GM12878 (cell line): ENCODE measurements at places on chromosomes 7 and 10.

GRCh38 chr7:21305455-21306235 lies 122.2 kb upstream of the SP4 start:
- no peak for DNase-seq

DNA sequence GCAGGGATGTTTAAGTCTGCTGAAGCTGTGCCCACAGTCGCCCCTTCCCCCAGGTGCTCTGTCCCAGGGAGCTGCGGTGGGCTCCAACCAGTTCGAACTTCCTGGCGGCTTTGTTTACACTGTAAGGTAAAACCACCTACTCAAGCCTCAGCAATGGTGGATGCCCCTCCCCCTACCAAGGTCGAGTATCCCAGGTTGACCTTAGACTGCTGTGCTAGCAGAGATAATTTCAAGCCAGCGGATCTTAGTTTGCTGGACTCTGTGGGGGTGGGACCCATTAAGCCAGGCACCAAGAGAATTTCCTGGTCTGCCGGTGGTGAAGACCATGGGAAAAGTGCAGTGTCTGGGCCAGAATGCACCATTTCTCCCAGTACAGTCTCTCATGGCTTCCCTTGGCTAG lies 56.0 kb downstream of the CCDC7 start:
- no peak for DNase-seq

GRCh38 chr10:119333146-119333792 lies 125.9 kb downstream of the GRK5 start:
- no peak for DNase-seq

- no peak for DNase-seq
Observed at GRCh38 chr7:44062180-44062902, 3.0 kb downstream of the PGAM2 start.

- DNase-seq: no peak
Observed at GRCh38 chr7:139871820-139872219, 42.8 kb downstream of the TBXAS1 start.

DNA sequence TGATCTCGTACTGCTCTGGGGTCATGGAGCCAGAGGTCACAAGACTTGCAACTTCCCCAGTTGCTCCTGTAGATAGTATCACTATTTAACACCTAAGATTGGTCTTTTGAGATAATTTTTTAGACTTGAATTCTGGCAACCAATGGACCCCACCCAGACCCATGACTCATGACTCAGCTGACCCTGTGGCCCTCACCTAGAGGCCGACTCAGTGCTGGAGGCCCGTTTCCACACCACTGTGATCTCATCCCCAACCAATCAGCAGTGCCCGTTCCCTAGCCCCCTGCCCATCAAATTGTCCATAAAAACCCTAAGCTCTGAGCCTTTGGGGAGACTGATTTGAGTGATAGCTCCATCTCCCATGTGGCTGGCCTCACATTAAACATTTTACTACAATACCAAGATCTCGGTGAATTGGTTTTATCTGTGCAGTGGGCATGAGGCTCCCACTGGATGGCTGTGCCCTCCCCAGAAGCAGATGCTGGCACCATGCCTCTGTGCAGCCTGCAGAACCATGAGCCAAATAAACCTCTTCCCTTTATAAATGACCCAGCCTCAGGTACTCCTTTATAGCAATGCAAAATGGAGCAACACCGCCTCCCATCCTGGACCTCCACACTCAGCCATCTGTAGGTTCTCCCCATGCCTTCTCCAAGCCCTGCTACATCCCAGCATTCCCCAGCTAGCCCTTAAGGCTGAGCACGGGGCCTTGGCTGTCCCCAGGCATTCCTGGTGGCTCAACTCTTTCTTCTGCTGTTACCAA lies 98.8 kb downstream of the PRKAG2 start:
- no peak for DNase-seq

DNA sequence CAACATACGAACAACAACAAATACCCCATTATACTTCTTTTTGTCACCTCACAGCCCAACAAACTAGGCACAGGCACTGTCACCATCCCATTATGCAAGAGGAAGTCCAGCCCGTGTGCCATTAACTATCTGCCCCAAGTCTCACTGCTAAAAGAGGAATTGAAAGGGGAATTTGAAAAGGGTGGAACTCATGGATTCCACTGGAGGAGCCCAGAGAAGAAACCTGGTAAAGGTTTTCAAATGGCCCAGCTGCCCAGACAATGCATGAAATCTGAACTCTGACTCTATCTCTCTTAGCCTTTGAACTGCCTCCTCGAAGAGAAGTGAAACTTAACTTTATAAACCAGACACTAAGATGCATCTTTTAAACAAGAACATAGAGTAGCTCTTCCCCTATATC lies 130.0 kb downstream of the PLXNA4 start:
- DNase-seq: no peak

DNA sequence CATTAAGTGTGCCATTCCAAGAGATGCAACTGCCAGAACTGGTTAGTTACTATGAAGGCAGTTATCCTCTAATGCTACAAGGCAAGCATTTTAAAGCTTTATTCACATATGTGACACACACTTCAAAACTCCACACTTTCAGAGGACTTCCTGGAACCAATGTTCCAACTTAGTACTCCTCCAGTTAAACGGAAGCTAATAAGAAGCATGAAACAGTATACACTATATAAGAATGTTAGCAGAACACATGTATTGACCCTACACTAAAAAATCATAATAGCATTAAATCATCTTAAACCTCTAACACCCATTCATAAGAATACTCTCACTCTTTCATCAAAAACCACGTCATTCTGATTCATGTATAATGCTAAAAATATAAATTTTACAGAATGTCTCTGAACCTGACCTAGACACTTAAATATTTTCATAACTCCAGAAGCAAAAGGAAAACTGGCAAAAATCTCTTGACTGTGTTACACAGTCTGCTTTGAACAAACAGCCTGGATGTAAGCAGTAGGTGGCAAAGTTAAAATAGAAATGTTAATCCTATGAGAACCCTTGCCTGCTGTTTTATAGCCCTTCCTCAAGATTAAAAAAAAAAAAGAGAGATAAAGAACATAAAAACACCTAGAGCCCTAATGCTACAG lies 135.0 kb downstream of the SEMA3C start:
- no peak for DNase-seq

- no peak for DNase-seq
Observed at GRCh38 chr10:93143281-93143680, 69.6 kb downstream of the CYP26A1 start.

GRCh38 chr7:17109020-17109419 lies 189.4 kb upstream of the AHR start:
- DNase-seq: no peak

DNA sequence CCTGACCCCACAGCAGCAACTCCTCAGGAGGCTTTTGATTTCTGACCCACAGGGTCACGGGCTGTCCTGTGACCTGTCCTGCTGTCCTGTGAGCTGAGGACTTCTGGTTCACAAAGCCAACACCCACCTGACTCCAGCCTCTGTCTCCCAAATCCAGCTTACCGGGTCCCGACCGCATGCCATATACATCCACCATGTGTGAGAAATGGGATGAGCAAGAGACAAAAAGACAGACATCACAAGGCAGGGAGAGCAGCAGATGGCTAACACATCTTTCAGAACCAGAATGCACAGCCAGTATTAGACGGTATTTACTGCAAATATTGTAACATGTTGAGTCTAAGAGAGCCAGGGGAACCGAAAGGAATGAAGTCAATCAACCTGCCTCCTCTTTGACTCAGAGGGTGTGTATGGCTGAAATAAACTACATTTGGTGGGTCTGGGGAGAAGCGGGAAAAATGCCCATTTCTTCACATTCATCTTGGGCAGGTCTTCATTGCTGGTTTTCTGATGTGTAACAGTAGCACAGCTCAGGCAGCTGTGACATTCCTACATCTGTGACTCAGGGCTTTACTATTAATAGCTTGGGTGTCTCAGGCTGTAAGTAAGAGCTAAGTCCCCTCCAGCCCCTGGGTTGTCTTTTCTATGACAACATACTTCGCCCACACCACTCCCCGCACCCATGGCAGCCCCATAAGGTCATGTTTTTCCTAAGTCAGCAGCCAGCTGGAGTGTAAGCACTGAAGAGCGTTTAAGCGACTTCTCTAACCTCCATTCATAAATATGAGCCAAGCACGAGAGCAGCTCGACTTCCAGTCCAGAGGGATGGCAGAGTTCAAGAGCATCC lies 25.0 kb downstream of the ABLIM1 start:
- DNase-seq: no peak

GRCh38 chr10:77529050-77529576 lies 108.5 kb downstream of the KCNMA1 start:
- no peak for DNase-seq

GRCh38 chr7:142384493-142384922 lies 126.7 kb upstream of the PRSS58 start:
- no peak for DNase-seq
